Colonic mucosa (tissue), 4 donors: ENCODE measurements at places on chromosomes 13 and 19.

DNA sequence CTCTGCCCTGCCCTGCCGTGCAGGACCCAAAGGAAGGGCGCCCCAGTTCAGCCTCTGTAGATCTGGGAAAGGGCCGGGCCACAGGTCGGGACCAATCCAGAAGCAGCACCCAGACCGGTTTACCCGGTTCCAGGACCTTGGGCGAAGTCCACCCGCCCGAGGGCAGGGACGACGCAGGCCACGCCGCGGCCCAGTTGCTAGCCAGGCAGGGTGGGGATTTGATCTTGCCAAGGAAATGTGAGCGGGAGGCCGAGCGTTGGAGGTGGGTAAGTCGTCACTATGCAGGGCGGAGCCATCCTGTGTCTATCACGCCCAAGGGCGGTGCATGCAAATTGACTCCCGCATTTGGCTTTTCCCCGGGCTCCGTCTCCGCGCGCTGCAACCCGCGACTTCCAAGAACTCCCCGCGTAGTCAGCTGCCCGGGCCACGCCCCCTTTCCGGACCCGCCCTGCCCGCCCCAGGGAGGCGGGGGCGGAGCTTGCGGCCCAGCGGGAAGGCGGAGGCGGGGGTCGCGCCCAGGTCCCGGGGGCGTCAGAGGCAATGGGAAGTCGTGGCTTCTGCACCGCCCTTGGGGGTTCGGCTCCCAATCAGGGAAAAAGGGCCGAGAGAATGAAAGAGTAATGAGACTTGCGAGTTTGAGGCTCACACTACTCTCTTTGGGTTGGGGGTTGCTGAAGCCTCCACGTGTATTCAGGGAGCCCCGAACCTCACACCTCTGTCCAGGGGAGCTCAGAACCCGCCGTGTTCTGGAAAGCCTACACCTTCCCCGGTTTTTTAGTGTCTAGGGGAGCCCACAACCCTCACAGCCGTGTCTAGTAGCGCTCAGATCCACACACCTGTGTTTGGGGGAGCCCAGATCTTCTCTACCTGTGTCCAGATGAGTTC lies 12.8 kb downstream of the IER2 start:
- peak; percentile 99 for DNase-seq

DNA sequence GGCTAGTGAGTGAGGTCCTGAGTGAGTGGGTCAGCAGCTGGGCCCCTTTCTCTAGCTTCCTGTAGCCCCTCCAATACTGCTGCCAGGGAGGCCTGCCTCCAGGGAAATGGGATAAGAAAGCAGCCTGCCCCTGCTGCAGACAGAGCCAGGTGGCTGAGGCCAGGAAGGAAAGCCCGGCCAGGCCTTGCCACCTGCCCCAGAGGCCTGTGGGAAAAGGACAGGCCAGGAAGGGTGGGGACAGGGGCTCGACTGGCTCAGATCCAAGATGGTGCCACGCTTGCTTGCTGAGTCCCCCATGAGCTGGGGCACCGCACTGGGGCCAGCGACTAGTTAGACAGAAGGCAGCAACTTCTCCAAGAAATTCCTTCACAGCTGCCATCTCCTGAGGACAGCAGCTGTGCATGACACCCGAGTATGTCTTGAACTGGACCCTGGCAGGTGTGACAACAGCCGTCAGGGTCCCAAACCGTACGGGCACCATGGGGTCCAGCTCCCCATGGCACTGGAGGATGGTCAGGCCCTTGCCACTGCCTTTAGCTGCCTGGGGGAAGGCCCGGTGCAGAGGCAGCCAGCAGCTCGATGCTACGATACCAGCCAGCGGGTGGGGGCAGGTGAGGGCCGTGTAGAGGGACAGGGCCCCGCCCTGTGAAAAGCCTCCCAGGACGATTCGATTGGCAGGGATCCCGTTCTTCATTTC lies 5.1 kb upstream of the PRR36 start:
- no peak for DNase-seq

DNA sequence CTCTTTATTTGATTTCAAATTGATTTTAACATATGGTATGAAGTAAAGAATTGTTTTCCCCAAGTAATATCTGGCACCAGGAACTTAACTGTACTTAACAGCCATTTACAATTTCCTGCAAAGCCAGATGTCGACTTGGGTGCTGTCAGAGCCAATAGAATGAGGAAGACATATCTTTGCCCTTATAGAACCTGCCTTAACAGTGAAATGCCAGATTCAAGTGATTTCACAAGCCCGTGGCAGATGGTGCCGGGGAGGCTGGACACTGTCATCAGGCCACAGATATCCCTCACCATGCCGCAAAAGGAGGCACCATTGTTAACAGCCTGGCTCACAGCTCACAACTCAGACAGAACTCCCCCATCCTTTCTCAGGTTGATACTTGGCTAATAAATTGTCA lies 48.7 kb downstream of the ESD start:
- no peak for DNase-seq

DNA sequence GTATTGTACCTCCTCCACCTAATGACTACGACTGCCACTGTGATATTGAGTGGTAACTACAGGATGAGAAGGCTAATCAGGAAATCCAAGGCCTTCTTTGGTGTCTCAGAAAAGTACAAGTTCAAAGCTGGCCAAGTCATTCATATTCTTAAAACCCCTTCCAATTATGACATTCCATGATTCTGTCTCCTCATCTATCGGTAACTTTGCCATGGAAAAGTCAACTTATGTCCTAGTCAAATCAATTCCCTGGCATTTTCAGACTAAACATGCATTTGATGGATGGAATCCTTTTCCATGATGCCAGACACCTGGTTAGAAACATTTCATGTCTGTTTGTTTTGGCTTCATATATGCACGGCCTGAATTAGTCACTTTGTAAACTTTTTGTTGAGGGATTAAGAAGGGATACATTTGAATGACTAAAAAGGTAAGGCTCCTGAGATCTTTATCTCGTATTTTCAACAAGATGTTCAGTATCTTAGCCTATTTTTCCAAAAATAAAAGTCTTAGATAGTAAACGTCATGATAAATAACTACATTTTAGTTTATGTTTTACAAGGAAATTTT lies 186.5 kb downstream of the NHLRC3 start:
- no peak for DNase-seq

- DNase-seq = no peak
These were observed 12.6 kb upstream of the ERFL start for GRCh38 chr19:41940731-41941409.

GRCh38 chr19:39795001-39795400 lies 16.3 kb downstream of the LEUTX start:
- no peak for DNase-seq

- peak; percentile 35 for DNase-seq
These were observed 7.3 kb downstream of the NKPD1 start for GRCh38 chr19:45153339-45154063.

DNA sequence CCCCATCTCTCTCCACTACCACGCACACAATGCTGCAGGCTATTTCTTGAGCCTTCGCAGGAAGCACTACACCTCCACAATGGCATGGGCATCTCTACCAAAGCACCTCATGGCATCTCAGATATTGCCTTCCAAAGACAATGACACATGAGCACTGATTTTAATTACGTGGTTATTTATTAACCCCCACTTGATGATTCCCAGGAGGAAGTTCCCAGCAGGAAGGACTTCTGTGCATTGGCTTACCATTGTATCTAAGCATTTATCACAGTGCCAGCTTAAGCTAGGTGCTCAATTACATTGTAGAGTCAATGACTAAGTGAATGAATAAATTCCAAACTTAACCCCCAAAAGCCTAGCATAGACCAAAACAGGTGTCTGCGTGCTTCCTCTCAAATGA lies 101.4 kb downstream of the ABCC4 start:
- DNase-seq = no peak

GRCh38 chr19:56637976-56638555 lies 4.9 kb upstream of the SMIM17 start:
- peak; percentile 58 for DNase-seq

DNA sequence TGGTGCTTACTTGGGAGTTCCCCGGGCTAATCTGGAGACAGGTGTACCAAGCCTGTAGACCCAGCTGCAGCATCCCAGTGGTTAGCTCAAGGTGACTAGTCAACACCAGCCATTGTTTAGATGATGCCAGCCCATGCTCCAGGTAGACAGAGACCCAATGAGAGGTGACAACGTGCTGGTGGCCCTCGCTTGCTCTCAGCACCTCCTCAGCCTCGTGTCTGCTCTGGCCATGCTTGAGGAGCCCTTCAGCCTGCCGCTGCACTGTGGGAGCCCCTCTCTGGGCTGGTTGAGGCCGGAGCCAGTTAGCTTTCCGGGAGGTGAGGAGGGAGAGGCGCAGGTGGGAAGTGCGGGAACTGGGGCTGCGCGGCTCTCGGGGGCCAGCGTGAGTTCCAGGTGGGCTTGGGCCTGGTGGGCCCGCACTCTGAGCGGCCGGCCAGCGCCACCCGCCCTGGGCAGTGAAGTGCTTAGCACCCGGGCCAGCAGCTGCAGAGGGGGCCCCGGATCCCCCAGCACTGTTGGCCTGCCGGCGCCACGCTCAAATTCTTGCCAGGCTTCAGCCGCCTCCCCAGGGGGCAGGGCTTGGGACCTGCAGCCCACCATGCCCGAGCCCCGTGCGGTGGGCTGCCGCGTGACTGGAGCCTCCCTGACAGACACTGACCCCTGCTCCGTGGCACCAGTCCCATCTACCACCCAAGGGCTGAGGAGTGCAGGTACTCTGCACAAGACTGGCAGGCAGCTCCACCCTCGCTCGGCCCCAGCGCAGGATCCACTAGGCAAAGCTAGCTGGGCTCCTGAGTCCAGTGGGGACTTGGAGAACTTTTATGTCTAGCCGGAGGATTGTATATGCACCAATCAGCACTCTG lies 85.9 kb upstream of the VSTM2B start:
- no peak for DNase-seq
